Right atrium auricular region (tissue), 2 donors: ENCODE measurements at places on chromosomes 2 and 18.

GRCh38 chr18:25895518-25895917 lies 194.9 kb downstream of the SS18 start:
- no peak for DNase-seq

- no peak for DNase-seq
Observed at GRCh38 chr18:32480581-32480980, 9.9 kb upstream of the GAREM1 start.

DNA sequence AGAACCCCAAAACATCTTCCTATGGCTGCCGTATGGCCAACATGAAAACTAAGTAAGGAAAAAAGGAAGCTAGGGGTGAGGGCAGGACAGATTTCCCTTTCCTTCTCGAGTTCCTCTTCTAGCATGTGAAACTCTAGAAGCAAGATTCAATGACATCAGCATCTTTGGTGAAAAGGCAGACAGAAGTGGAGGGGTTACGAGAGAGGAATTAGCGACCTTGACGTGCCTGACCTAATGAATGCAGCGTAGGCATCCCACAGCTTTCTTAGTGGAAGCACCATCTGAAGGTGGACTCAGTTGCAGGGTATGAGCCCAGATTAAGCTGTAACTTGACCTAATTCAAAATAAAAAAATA lies 47.9 kb upstream of the PELI1 start:
- DNase-seq = no peak

GRCh38 chr2:120192280-120192679 lies 30.9 kb downstream of the TMEM185B start:
- no peak for DNase-seq

GRCh38 chr2:135555311-135555710 lies 24.0 kb downstream of the R3HDM1 start:
- DNase-seq = no peak

DNA sequence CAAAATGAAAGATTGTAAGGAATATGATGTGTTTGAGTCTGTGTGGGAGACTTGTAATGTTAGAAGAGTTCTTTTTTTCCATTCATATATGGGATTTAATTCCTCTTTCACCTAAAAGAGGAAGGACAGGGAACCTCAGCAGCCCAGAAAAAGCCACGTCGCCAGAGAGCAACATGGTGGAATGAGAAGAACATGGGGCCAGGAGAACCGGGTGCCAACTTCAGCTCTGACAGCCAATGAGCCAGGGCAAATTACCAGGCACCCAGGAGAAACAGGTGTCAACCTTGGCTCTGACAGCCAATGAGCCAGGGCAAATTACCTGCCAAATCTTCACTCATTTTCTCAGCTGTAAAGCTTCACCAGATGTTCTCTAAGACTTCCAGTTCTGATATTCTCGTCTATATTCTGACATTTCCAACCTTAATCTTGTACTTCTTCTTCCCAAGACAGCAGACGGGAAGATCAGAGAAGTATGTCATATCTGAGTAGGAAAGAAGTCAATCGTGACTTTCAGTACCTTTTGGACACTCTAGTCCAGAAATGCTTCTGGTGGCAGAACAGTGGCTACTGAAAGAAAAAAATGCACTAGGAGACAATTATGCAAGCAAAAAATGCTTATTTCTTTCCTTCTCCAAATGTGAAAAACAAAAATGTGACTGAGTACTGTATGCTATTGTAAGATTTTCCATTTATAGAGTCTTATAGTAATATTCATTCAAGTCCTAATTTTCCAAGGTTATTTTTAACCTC lies 79.2 kb upstream of the COL5A2 start:
- no peak for DNase-seq

DNA sequence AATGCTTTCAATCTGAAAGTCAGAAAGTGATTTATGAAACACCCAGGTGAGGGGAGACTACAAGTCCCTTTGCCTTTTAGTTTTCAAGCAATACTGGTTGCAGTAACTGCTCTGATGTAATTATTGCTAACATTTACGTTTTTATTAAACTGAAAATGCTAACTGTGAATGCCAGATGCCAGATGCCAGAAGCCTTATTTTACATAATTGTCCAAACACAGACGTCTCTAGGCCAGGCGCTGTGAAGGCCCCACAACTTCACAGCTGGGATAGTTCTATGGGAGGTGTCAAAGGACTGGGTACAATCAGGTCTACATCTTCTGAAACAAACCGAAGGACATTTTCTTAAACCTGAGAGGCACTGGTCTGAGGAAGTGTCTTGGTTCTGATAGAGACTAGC lies 27.5 kb upstream of the MSGN1 start:
- no peak for DNase-seq

GRCh38 chr2:47720559-47720958 lies 62.4 kb upstream of the MSH6 start:
- DNase-seq = no peak

GRCh38 chr2:160657196-160657595 lies 163.6 kb upstream of the RBMS1 start:
- no peak for DNase-seq

- DNase-seq = no peak
Observed at GRCh38 chr2:188207554-188207953, 84.1 kb upstream of the GULP1 start.

DNA sequence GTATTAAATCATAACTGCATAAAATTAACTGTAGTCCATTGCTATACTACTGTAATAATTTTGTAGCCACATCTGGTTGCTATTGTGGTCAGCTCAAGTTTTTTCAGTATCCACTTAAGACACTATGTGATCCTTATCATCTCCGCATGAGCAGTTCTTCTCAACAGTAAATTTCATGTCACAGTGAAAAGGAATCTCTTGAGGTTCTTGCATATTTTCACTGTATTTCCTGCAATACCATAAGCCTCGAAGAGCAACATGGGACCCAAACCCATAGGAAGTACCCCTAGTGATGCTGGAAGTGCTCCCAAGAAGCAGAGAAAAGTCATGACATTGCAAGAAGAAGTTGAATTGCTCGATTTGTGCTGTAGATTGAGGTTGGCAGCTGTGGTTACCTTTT lies 86.7 kb downstream of the LDLRAD4 start:
- DNase-seq = no peak

DNA sequence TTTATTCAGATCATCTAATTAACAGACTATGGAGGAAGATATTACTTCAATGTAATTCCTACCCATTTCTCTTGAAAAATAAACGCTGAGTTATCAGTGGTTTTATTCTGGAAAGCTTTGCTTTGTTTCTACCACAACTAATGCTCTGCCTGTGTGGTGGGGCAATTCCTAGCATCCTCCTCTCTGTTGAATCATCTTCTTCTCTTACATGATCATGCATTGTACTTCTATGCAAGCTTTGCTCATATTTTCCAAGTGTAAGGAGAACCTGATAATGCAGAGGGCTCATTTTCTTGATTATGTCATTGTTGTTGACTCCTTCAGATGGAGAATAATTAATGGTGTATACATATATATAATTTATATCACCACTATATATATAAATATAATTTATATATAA lies 46.7 kb downstream of the CCDC195 start:
- DNase-seq = no peak

DNA sequence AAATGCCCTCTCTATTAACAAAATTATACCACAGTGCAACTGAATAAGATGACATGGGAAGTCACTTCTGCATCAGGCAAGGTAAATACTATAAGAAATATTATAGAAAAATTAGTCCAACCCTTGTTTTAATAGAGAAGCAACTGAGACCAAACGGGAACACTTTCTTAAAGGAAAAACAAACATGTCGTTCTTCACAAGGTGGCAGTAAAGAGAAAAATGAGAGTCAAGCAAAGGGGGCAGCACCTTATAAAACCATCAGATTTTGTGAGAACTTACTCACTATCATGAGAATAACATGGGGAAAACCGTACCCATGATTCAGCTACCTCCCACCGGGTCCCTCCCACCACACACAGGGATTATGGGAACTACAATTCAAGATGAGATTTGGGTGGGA lies 481.7 kb upstream of the CRIM1 start:
- DNase-seq = no peak

- no peak for DNase-seq
Observed at GRCh38 chr18:35163721-35164120, 77.1 kb upstream of the ZNF397 start.

- no peak for DNase-seq
Observed at GRCh38 chr2:71798266-71799012, 345.1 kb downstream of the DYSF start.

DNA sequence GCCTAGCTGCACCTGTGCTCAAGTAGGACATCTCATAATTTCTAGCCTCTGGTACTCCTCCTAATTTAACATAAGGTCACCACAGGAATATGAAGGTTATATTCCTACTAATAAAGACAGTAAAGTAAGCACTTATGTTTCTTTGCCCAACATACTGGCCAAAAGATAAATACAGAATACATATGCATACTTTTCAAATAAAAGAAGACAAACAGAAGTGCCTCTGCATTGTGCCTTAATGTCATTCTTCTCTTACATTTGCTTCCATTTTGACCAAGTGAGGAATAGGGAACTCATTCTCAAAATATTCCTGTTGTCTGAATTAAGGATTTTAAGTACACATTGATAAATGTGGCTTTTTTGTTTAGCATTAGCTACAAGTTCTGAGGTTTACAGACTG lies 5.6 kb downstream of the BCL11A start:
- no peak for DNase-seq

DNA sequence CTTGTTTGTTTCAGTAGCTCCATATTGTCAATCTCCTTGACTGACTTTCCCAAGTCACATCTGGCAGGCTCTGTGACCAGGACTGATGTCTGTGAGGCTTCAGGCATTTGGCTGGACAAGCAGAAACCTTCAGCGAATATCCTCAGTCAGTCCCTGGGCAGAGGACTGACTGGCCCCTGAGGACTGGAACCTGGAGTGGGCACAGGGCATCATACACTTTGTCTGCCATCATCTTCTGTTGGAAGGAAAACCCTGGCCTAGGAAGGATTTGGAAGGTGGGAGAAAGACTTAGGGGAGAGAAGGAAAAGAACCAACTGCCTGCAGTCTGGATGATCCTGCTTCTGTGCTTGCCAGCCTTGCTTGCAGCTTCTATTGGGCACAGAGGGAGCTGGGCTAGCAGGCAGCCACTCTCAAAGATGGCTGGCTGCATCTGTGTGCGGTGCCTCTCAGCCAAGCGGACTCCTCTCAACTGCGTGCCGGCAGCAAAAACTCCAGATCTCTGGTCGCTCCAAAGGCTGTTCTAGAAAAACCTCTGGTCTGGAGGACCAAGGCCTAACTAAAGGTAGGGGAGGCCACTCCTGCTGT lies 126.8 kb downstream of the MARCHF4 start:
- no peak for DNase-seq

DNA sequence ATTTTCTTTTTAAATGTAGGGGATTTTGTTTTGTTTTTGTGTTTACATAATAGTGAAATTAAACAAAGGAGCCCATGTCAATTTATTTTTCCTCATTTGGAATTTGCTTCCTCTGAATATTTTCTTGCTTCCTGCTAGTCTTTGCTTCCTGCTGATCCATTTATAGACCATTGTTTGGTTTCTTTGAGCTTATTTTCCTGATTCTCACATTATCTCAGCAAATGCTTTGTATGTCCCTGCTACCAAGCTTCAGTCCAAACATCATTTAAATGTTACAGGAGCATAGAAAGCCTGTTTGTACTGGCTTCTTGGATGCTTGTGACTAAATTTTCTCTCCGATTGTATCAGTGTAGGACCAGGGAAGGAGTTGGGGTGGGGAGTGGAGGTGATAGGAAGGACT lies 127.3 kb upstream of the IL1R2 start:
- DNase-seq = no peak

DNA sequence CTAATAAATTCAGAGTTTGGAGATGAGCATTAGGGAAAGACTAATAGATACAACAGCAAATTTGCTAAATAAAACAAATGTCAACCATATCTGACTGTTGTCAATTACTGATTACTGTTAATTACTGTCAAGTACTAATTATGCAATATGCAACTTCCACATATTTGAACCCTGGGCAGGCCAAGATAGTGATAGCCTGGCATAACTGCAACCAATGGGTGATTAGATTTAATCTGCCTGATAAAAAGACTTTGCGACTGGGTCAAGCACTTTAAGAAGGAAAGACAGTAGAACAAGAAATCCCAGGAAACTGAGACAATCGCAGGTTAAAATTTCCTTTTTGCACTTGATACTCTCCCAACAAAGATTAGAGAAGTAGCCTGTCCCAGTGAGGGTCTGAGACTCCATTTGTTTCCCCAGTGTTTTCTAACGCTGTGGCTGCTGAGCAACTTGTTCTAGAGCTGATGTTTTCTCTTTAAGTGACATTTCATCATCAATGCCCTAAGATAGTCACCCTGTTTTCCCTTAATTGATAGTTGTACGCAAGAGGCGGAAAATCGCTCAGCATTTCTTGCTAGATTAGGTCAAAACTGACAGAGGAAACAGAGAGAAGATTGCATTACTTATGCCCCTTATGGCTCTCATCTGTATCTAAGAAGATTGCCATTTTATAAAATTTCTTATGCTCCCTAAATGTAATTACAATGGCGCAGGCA lies 17.8 kb downstream of the ARHGAP15 start:
- DNase-seq = no peak

- no peak for DNase-seq
Observed at GRCh38 chr2:234469972-234470371, 26.9 kb downstream of the ARL4C start.

GRCh38 chr2:83744855-83745254 lies 714.2 kb downstream of the SUCLG1 start:
- no peak for DNase-seq

GRCh38 chr2:222383255-222383654 lies 41.1 kb upstream of the SGPP2 start:
- DNase-seq = no peak

DNA sequence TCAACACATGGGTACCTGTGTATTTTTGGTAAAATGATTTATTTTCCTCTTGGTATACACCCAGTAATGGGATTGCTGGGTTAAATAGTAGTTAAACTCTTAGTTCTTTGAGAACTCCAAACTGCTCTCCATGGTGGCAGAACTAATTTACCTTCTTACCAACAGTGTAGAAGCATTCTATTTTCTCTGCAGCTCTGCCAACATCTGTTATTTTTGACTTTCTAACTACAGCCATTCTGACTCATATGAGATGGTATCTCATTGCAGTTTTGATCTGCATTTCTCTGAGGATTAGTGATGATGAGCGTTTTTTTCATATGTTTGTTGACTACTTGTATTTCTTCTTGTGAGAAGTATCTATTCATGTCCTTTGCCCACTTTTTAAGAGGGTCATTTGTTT lies 180.6 kb downstream of the FSIP2 start:
- DNase-seq = no peak

- DNase-seq = no peak
Observed at GRCh38 chr2:64966017-64966416, 23.2 kb upstream of the SLC1A4 start.

- no peak for DNase-seq
Observed at GRCh38 chr2:226726546-226726945, 73.1 kb downstream of the IRS1 start.

GRCh38 chr2:171626949-171627348 lies 60.3 kb upstream of the DYNC1I2 start:
- no peak for DNase-seq

- peak; percentile 93 for DNase-seq
Observed at GRCh38 chr2:25362049-25362433, 20.3 kb upstream of the DNMT3A start.

- DNase-seq = no peak
Observed at GRCh38 chr18:55088000-55088401, 128.7 kb upstream of the CCDC68 start.
